T-helper 2 cell treated with Interferon-gamma antibody and Interleukin-4, amounts not matched to agents 5 μg/mL and 100 μg/mL, for 36 hours (primary cell): ENCODE measurements at places on chromosomes 3 and 15.

DNA sequence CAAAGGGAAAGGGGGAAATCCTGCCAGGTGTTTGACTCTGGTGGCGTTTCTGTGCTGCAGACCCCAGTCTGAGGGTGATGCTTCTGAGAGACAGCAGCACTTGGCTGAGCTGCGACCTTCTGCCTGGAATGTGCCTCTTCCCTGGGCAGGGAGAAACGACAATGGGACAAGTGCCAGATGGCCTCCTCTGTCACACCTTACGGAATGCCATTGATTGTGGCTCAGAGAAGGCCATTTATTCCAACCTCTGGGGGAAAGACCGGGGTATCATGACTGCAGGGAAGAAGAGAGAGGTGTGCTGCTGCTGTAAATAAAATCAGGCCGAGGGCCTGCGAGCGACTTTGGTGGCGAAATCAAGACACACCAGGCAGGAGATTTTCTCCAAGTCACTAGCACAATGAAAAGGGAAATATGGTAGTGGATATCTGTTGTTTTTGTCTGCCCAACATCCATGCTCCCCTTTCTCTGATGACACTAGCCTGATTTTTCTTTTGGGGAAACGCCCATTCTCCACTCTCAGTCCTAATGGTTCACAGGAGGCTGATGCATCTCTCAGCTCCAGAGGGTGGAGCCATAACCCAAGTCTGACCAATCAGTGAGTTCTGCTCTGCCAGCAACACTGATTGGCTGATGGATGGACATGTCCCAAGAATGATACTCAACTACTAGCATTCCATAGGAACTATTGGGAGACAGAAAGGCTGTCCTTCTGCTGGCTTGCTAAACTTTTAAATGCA, 336.1 kb downstream of the FOXP1 start:
- H3K4me3 ChIP-seq = no peak overlapping the region
- no peak overlapping the region for H3K27ac ChIP-seq
- peaks cover 2% of the 10 kb centered on the region for H3K36me3 ChIP-seq
- peaks cover 16% of the 10 kb centered on the region for H3K4me1 ChIP-seq

- DNase-seq = no peak
- H3K36me3 ChIP-seq = no peaks in the 10 kb centered on the region
- no peak overlapping the region for H3K4me3 ChIP-seq
- no peak overlapping the region for H3K27ac ChIP-seq
Observed at GRCh38 chr3:24513463-24513862, 18.8 kb upstream of the THRB start.

DNA sequence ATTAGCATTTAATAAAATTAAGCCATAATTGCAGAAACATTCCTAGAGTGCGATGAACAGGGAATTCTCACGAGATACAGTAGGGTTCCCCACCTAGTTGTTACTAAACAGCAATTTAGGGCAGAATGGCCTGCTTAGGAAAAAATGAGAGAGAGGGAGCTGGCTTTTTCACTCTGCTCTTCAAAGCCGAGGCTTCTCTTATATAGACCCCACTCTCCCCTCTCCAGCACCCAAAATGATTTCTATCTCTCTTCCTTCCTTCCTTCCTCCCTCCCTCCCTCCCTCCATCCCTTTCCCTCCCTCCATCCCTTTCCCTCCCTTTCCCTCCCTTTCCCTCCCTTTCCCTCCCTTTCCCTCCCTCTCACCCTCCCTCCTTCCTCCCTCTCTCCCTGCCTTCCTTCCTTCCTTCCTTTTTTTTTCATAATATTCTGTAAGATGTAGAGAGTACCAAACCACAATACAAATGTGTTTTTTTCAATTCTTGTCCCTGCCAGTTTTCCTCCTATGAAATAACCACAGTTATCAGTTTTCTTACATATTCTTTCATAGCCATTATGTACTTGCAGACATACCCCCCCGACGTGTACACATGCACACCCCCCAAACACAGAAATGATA, 48.1 kb upstream of the ZCWPW2 start:
- peaks cover 9% of the 10 kb centered on the region for H3K4me1 ChIP-seq
- H3K4me3 ChIP-seq = no peak overlapping the region
- DNase-seq = no peak
- H3K27ac ChIP-seq = no peak overlapping the region
- H3K36me3 ChIP-seq = peaks cover 10% of the 10 kb centered on the region

- peak; percentile 81 for DNase-seq
- H3K27ac ChIP-seq = peak overlapping the region; percentile 82
- peak overlapping the region; percentile 44 for H3K4me3 ChIP-seq
- no peaks in the 10 kb centered on the region for H3K27me3 ChIP-seq
- H3K36me3 ChIP-seq = peaks cover 12% of the 10 kb centered on the region
Observed at GRCh38 chr15:88904624-88905327, 8.4 kb downstream of the MFGE8 start.

DNA sequence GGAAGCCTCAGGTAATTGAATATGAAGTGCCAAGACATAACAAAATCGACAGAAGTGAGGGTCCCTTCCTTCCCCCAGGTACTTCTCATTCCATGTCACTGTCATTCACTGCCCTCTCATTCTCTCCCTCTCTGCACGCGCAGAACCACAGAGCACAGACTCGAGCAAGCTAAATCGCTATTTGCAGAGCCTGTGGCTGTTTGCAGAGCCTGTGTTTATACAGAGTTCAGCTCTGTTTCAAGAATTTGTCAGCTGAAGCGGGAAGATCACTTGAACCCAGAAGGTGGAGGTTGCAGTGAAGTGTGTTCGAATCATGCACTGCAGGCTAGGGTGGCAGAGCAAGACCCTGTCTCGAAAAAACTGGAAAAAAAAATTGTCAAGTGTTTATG, 2.5 kb downstream of the VILL start:
- DNase-seq = no peak
- peaks cover 21% of the 10 kb centered on the region for H3K36me3 ChIP-seq
- peak overlapping the region; percentile 94 for H3K4me3 ChIP-seq
- H3K27me3 ChIP-seq = no peaks in the 10 kb centered on the region
- H3K27ac ChIP-seq = no peak overlapping the region

- no peaks in the 10 kb centered on the region for H3K27me3 ChIP-seq
- H3K4me1 ChIP-seq = peaks cover 79% of the 10 kb centered on the region
- no peaks in the 10 kb centered on the region for H3K36me3 ChIP-seq
Observed at GRCh38 chr15:31435261-31435911, 108.8 kb downstream of the KLF13 start.

DNA sequence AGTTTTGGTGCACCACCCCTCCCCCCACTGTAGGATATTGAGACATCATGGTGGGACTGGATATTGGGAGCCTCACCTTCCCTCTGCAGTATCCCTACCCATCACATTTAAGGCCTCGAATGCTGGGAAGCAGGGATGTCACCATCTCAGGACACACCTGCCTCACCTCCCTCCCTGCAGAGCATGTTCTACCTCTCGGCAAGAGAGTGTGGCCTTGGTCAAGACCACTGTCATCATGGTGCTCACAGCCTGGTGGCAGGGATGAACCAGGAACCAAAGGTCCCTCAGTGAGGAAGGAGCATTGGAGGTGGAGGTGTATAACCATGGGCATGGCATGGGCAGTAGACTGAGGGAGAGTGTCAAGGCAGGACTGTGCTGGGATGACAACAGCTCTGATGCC, 104.8 kb downstream of the CORO2B start:
- no peaks in the 10 kb centered on the region for H3K4me1 ChIP-seq
- peaks cover 2% of the 10 kb centered on the region for H3K27me3 ChIP-seq
- DNase-seq = no peak

DNA sequence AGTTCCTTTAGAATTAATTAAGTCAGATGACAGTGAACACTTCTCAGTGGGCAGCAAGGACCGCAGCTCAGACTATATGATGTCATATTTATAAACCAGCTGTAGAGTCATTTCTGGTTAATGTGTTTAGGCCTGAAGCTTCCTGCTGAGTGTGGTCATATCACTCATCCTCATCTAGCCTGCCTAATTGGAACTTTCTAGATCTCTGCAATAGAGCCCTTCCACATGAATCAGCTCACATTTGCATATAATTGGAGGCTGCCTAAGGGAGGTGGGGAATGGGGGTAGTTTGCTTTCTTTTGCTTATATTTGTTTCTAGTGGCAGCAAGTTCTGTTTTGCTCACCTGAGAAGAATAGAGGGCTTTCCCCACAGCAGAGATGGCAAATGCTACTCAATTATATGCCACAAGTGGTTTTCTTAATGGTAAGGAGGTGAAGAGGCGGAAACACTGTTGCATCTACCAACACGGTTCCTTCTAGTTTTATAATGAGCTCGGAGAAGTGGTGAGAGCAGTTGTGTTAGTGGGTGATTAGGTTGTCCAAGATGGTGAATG, 148.1 kb downstream of the KLHL25 start:
- H3K27ac ChIP-seq = peak overlapping the region; percentile 90
- H3K4me1 ChIP-seq = peaks cover 43% of the 10 kb centered on the region
- H3K27me3 ChIP-seq = no peaks in the 10 kb centered on the region
- peaks cover 42% of the 10 kb centered on the region for H3K36me3 ChIP-seq
- peak; percentile 56 for DNase-seq

DNA sequence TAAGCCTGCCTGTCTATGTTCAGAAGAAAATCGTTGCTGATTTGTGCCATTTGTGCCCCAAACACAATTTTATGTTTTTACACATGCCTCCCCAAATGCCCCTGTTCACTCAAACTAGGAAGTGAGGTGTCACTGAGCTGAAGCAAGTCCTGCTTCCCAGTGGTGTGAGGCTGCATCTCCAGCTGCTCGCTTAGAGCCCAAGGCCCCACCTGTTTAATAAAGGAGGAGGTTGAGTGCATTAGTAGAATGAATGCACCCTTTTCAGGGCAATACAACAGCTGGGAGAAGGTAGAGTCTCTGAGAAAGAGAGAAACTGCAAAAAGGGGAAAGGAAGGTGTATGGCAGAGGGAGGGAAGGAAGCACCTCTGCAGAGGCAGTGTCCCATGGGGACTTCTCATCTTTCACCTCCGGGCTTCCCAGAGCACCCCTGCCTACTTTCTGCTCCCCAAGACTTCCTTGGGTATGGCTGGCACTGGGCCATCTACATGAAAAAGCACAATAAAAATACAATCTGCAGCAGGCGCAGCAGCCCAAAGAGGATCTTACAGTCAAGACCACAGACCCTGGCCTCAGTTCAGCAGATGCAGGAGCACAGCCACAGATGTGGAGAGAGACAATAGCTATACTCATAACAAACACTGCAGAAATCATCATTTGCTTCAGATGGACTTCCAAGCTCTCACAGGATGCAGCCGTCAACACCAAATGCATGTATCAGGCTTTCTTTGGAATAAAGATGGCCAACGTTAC, 165.9 kb downstream of the POLR2M start:
- DNase-seq = no peak
- peaks cover 71% of the 10 kb centered on the region for H3K27me3 ChIP-seq
- H3K4me3 ChIP-seq = no peak overlapping the region
- peaks cover 15% of the 10 kb centered on the region for H3K4me1 ChIP-seq

DNA sequence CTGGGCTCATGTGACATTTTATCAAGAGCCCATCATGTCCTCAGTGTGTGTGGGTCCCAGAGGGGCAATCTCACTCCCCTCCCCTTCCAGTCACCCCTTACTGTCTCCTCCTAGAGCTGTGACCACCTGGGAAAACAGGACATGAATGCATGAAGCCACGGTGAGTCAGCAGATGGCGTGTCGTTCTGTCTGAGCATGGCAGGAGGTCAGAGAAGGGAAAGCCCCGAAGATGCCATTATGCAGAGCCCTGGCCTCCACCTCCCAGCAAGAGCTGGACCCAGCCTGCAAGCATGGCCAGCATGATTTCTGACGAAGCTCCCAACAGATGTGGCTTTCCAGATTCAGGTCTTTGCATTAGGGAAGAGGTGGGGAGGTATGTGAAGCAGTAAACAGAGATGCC, 118.5 kb downstream of the TLE3 start:
- peaks cover 11% of the 10 kb centered on the region for H3K27me3 ChIP-seq
- H3K4me3 ChIP-seq = no peak overlapping the region
- no peak for DNase-seq
- H3K4me1 ChIP-seq = no peaks in the 10 kb centered on the region

DNA sequence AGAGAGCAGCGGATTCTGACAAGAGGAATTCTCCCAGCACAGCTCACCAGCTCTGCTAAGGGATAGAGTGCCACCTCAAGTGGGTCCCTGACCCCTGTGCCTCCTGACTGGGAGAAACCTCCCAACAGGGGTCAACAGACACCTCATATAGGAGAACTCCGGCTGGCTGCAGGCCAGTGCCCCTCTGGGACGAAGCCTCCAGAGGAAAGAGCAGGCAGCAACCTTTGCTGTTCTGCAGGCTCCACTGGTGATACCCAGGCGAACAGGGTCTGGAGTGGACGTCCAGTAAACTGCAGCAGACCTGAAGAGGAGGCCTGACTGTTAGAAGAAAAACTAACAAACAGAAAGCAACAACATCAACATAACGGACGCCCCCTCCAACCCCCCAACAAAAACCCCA, 31.3 kb upstream of the FGF12 start:
- no peak for DNase-seq
- H3K36me3 ChIP-seq = no peaks in the 10 kb centered on the region
- H3K27me3 ChIP-seq = no peaks in the 10 kb centered on the region
- no peak overlapping the region for H3K4me3 ChIP-seq
- no peak overlapping the region for H3K27ac ChIP-seq

DNA sequence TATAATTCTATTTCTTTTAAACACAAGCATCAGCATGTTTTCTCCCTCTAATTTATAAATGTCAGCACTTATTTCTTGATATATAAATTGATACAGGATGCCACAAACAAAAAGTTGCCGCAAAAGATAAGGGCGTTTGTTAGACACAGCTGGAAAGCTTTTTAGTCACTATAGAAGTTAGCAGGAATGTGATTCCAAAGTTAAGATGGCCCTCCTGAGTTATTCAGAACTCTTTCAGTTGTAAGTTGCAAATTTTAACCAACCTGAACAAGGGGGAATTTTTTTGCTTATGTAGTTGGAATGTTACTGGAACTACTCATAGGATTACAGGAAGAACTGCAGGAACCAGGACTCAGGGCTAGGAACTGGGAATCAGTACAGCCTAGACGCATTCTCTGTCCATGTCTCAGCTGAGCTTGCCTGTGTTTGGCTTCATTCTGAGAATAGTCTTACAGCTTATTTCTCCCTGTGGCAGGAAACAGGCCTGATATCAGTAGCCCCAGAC, 166.3 kb downstream of the VGLL4 start:
- no peak overlapping the region for H3K4me3 ChIP-seq
- no peaks in the 10 kb centered on the region for H3K36me3 ChIP-seq
- peaks cover 4% of the 10 kb centered on the region for H3K4me1 ChIP-seq

GRCh38 chr3:153927107-153927506, 194.1 kb upstream of the ARHGEF26 start:
- no peak for DNase-seq
- no peak overlapping the region for H3K27ac ChIP-seq
- no peak overlapping the region for H3K4me3 ChIP-seq
- H3K27me3 ChIP-seq = peaks cover 2% of the 10 kb centered on the region

GRCh38 chr3:192904632-192905289, 12.9 kb downstream of the MB21D2 start:
- peaks cover 33% of the 10 kb centered on the region for H3K4me1 ChIP-seq
- H3K27ac ChIP-seq = no peak overlapping the region
- peaks cover 25% of the 10 kb centered on the region for H3K36me3 ChIP-seq
- no peak for DNase-seq
